ENCODE measurements at places on chromosomes 2 and 18.
A peak's percentile ranks its signal among the peaks of the same experiment; 100 is the strongest.

- peak; percentile 22 for DNase-seq
Observed at GRCh38 chr18:51137891-51138290, 59.6 kb downstream of the MEX3C start.

DNA sequence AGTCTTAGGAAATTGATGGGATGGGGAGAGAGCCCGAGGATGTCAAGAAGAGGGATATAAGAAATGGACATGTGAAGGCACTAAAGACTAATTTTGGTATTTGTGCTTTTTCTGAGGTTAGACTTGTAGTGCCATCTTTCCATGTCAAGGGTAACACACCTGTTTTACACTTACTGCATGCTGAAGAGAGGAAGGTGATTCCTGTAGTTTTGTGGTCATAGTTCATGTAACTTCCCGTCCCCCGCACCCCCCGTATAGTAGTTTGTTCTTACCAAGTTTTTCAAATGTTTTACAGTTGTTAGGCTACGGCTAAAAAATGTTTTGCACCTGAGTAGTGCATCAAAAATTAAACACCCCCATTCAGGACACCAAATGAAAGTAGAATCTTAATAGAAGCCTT lies 73.8 kb downstream of the CLIP4 start:
- DNase-seq, result no peak

- DNase-seq, result no peak
Observed at GRCh38 chr2:39516347-39517101, 79.4 kb upstream of the MAP4K3 start.

DNA sequence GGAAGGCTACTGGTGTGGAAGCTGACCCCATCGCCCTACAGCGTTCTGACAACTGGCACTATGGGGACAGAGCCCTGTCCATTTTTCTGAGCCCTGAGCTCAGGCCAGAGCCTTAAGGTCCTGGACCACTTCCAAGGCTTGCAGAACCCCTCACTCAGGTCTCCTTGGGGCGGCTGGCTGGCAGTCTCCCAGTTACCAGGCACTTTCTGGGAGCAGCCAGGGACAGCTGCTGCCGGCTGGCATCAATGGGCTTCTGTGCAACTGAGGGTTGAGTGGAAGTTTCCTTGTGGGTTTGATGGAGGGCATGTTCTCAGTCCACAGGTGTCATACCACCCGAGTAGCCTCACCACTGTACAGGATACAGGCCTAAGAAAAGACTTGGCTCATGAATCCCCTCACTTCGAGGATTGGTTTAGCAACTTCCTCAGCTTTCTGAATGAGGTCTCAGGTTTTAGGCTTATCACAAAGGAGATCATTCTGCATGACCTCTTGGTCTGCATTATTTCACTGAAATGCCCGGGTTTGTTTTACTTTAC lies 27.4 kb upstream of the WIPF1 start:
- DNase-seq, result no peak

GRCh38 chr2:120885321-120885720 lies 149.7 kb downstream of the GLI2 start:
- no peak for DNase-seq

DNA sequence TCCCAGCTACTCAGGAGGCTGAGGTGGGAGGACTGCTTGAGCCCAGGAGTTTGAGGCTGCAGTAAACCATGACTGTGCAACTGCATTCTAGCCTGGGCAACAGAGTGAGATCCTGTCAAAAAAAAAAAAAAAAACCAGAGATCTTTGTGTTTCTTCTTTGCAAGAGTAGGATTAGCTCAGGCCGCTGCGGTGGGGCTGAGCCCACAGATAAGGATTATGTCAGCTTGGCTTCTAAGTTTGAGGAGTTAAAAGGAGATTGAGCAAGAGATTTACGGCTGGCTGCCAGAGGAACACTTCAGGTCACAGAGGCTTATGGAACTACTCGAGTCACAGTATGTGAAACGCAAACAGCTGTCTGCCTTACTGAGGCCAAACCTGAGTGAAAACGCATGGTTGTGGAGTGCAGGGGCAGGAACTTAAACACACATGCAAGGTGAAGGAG lies 146.7 kb upstream of the L3MBTL4 start:
- DNase-seq, result no peak

- DNase-seq, result no peak
Observed at GRCh38 chr2:219056896-219057708, 3.6 kb downstream of the IHH start.

DNA sequence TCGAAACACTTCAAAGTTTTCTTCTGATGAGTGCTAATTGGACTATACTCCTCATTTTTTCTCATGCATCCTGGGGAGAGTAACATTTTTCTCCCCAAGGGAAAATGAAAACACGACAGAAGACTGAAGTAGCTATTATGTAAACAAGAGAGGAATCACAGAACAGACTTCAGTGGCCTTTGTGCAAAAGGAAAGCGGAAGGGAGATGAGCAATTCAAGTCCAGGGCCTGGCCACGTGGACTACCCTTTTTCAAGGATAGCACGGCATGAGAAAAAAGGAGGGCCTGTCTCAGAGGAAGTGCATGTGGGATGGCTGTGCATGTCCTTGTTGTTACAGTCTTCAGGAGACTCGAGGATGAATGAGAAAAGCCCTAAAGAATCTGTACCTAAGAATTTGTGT lies 43.8 kb upstream of the KCNE4 start:
- DNase-seq, result no peak
